ENCODE measurements at places on chromosomes 4 and X.

- no peak for DNase-seq
Measured at GRCh38 chrX:138001226-138001625, 435.3 kb downstream of the ZIC3 start.

DNA sequence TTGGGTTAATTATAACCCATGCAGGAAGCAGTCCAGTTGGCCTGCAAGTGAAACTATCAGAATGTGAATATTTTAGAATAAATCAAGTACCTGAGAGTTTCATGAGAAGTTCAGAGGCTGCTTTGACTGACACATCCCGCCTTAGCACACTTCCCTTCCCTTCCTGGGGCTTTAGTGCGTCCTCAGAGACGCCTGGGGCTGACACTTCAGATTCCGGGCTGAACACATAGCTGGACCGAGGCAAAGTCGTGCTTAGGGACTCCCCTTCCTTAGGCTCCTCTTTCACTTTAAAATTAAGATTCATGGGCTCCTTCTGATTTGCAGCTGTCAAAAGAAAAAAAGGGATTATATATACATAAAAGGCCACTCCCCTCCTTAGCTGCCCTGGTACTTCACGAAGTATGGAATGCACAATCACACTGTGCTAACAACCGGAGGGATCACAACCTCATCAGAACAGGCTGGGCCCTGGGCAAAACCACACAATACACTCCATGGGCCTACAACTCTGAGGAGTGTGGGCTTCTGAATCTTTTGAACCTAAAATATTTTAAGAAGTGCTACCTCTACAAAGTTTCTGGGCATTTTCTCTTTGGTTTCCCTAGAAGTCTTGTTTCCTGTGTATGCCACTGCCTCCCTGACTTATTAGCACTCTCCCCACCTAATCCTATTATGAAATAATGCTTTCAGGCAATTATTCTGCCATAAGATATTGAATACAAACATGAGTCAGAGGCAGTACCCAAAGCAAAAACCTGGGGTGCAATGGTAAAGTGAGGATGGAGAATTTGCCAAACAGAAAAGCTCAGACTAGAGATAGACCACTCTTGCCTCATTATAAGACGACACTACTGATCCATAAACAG is 68.2 kb downstream of the ZNF827 start:
- no peak for DNase-seq

- DNase-seq, result no peak
Measured at GRCh38 chrX:40380655-40381488, 199.9 kb upstream of the ATP6AP2 start.

DNA sequence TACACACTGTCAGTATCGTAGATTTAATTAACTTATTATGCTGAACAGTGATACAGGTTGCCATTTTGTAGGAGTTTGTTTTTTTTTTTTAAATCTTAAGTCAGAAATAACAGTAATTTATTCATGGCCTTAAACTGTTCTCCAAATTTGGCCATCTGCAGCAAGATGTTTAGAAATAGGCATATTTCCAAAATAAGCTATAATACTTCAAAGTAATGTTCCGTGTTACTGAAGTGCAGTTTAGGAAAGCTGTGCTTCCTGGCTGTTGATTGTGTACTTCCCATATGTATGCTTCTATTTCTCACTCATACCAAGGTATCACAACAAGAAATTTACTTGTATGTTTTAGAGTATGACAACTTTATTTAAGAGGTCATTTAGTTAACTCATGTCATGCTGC is 28.9 kb downstream of the CPEB2 start:
- DNase-seq, result no peak

DNA sequence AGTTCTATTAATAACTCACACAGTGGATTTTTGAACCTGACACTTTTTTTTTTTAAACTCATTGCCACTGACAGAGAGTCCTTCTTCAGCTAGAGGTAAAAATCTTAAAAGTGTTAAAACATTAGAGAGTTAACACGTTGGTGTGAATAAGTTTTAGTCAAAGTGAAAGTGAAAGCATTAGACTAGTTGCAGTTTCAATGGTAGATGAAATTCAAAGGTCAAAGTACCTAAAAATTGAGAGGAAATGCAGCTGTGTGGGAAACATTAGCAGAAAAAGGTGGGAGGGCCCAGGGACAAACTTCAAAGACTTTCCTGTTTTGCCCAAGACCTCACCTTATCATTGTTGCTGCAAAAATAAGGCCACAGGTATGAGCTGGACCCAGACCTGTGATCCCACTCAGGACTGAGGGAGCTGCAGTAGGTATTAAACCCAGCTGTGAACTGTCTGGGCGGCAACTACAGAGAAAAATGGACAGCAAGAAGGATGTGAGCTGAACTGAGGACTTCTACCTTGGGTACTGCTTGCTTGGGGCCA is 17.6 kb upstream of the GABRA4 start:
- DNase-seq, result no peak

GRCh38 chrX:79364306-79364705 is 2.8 kb downstream of the ITM2A start:
- no peak for DNase-seq

DNA sequence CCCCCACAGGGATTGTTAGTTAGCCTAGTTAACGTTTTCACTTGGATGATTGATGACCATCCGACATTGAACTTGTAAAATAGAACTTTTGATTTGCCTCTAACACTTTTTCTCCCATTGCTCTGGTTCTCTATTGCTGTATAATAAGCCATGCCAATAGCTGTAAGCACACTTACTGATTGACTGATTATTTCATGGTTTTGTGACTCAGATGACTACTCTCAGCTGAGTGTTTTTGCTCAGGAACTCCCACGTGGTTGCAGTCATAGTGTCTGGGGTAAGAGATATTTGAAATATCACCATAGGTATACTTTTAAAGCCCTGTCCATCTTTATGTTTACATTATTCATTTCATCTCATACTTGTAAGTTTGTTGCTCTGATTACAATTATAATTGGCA is 1285.5 kb downstream of the STIM2 start:
- DNase-seq, result no peak

GRCh38 chr4:101961144-101961543 is 170.6 kb downstream of the BANK1 start:
- DNase-seq, result no peak

Measured in NCI-H1694 treated with DMSO at 0.1 percent for 48 hours (cell line).